ENCODE measurements at places on chromosomes 4 and X. TPM values are rescaled to one million over a fixed set of nuclear protein-coding genes. Genes with fewer than 3 reads are reported as not detected.

- DNase-seq = no peak
Measured at GRCh38 chr4:6874981-6875380, 34.6 kb upstream of the TBC1D14 start.

TCEANC gene
- total RNA-seq = 6.7 TPM

GRCh38 chr4:138405934-138406567 lies 163.9 kb upstream of the SLC7A11 start:
- no peak for DNase-seq

DNA sequence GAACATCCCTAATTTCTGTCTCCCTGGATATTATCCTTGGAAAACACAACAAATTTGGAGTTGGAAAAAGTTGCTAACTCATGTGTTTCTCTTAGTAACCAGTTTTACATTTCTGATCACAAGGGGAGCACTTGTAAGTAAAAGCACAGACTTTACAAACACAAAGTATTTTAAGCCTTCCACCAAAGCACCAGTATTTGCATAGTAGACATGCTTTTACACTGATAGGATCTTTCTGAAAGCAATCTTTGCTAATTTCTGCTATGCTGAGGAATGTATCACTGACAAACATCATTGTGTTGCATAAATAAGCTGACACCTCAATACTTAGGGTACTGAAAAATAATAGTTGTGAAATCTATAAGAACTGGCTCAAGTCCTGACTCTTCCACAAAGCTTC lies 100.6 kb downstream of the MID1 start:
- DNase-seq = no peak

GLUD2 gene
- total RNA-seq = 1.0 TPM

GRCh38 chr4:26804925-26805324 lies 55.7 kb upstream of the STIM2 start:
- DNase-seq = no peak

DNA sequence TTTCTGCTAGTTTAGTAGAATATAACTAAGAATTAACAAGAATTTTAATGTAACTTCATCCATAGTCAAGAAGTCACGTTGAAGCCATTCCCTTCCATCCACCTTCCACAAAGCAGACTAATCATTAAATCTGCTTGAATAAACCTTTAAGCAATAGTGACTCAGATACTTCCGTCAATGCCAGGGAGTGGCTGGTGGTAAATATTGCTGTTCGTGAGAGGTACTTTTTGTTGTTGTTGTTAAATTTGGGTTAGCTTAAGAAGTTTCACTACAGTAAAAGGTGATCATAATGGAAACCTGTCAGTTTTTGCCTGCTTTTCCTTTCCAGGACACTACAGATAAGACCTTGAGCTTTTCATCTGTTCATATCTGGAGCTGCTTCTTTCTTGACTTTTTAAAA lies 316.3 kb downstream of the TMA16 start:
- DNase-seq = no peak

DNA sequence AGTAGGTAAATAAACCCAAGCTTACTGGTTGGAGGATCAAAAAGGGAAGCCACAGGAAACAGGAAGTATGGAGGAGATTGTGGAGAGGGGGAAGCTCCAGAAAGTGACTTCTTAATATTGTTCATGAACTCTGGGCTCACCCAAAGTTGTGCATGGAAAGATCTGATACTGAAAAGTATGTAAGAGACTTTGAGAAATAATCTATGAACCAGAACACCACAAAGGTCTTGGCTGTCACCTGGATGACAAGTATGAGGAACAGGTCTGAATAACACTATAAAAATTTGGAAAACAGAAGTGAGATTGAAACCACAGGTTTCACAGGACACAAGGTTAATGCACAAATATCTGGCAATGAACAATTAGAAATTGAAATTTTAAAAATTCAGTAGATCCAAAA lies 567.4 kb downstream of the INPP4B start:
- DNase-seq = no peak
